ENCODE measurements at places on chromosomes 13 and 19.

DNA sequence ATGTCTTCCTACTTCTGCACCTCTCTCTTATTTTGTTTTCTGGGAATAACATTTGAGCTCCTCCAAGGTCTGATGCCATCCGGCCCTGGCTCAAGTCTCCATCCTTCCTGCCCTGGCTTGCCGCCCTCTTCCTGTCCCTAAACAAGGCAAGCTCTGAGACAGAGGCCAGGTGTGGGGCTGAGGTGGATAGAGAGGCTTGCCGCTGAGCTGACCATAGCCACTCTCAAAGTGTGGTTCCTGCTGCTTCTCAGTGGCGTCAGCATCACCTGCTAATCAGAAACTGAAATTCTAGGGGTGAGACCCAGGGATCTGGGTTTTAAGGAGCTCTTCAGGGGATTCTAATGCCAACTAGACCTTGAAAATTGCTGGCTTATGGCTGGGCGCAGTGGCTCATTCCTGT is 6.0 kb upstream of the TPRX2 start:
- no peak for DNase-seq

DNA sequence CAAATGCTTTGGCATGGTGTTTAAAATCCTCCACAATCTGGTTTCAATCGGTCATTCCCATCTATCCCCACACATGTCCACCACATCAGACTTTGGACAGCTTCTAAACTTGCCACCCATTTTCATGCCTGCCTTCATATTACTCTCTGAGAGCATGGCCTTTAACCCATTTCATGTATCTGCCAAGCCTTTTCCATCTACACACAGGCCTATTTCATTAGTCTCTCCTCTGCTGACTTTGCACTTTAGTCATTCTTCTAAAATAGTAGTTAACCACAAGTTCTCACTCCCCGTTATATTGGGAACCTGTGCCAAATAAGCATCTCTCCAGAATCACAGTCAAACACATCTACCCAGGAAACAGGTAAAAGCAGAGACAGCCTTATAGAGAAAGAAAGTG is 142.2 kb downstream of the MZT1 start:
- no peak for DNase-seq

DNA sequence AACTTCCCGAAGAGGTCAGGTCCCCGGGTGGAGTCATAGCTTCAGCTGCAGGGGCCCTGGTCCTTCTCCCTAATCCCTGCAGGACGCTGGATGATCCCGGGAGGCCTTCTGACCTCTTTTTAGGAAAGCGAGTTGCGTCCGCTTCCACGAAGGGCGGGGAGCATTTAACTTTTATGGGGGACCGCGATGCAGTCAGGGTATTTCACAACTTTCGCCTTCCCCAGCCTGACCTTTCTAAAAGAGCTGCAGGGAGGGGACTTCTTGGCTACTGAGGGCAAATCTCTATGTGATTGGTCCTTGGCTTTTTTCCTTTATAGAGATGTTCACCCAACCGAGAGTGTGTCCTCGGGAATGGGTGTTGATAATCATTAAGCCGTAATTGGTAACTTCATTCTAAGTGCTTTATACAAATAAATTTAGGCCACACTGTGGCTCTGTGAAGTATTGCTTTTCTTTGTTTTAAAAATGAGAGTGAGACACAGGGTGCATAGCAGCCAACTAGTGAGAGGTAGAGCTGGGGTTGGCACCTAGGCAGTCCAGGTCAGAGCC is 778 bp downstream of the ZNF230 start:
- DNase-seq: no peak

- no peak for DNase-seq
These were observed 87.8 kb downstream of the CCNA1 start for GRCh38 chr13:36520111-36520510.

DNA sequence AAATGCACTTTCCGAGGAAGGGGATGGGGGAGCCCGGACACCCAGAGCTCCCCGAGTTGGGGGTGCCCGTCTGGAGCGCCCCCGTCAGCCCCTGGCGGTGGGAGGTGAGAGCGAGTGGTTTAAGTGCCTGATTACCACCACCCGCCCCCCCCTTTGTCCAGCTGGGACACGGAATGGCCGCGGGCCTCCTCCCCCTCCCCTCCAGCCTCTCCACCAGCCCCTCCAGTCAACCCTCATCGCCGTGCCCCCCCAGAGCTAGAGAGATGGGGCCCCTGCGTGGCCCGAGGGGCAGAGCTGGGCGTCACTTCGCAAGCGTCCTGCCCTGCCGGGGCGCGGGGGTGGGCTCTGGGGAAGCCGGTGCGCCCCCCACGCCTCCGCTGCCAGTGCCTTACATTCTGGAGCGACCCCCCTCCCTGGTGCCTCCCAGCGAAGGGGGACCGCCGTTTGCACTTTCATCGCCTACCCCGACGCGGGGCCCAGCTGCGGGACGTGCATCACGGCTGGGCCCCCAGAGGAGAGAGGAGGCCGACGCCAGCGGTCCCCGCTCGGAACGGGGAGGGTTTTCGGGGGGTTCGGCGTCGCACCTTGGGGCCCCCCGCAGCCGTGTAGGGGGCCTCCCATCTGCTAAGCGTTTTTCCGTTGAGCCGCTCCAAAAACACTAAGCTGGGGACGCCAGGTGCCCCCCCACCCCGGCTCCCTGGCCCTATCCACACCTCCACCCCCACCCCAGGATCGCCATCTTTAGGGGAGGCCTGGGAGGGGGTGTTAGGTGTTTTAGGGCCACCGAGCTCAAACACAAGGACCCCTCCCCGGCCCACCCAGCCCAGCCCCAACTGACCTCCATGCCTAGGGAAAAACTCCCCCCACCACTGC is 16.4 kb downstream of the SMIM24 start:
- DNase-seq: no peak

DNA sequence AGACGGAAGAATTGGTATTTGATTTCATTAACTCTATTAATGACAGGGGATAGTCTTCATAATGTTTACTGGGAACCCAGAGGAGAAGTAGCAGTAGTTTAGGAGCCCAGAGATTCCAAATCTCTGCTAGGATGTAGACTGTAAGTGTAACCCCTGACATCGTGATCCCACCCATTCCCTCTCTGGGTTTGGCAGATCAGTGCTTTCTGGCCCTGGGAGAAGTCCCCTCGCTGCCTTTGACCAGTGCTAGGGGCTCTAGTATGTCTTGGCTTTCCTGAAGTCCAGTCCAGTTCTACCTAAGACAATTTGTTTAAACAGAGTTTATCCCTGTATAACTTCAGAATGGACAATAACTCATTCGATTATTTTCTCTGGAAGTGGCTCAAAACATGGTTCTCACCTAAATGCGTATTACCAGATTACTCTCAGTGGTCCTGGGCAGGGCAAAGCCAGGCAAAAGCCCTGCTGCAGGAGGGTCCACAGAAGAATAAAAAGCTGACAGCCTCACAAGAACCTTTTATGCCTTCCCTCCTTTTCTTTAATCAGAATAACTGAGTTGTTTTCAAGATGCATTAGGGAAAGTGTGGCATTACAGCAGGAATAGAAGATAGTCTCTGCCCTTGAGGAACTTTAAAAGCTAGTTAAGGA is 11.8 kb downstream of the KLF5 start:
- DNase-seq: no peak
